ENCODE measurements at places on chromosomes 5 and 9. TPM values are rescaled to one million over a fixed set of nuclear protein-coding genes. Genes with fewer than 3 reads are reported as not detected.

- peak; percentile 49 for DNase-seq
These were observed 37.6 kb downstream of the ROPN1L start for GRCh38 chr5:10479154-10479721.

The PCDHGB4 gene
- total RNA-seq: 10.4 TPM

The HRCT1 gene
- 2.3 TPM for total RNA-seq

DNA sequence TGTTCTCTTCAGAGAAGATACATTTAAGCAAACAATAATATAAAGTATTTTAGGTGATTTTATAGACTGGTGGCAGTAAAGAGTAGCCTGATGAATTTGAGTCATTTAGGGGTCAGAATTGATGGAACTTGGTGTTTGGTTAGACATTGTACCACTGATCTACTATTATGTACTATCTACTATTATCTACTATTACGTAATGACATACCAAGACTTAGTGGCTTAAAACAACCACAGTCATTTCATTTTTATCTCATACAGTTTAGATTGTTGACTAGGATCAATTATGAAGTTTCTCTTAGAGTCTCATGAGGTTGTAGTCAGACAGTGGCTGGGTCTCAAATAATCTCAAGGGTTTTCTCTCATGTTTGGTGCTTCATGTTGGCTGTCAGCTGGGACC, 54.0 kb downstream of the PPIP5K2 start:
- no peak for DNase-seq

- DNase-seq: no peak
These were observed 62.1 kb downstream of the ZSWIM6 start for GRCh38 chr5:61394078-61394704.

DNA sequence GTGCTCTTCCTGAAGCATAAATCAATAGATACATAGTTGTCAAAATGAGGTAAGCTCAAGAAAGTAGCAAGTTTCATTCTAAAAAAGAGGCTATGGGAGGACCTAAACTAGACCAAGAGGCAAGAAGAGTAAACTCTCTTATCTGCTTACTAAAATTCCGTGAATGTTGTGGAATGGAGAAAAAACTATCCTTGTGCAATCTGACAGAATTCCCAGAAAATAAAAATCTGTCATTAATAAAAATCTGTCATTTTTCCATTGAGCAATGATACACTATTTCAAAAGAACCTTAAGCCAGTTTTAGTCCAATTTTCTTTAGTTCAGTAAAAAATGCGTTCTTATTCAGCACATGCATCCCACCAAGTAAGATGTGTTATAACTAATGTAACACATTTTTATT, 15.9 kb upstream of the FANCC start:
- DNase-seq: no peak

GRCh38 chr9:125887172-125887571, 140.0 kb downstream of the PBX3 start:
- no peak for DNase-seq

GRCh38 chr5:139925650-139926640, 117.2 kb downstream of the NRG2 start:
- no peak for DNase-seq

- DNase-seq: peak; percentile 17
These were observed 17.1 kb upstream of the FBXL17 start for GRCh38 chr5:108398964-108399363.

The LECT2 gene
- total RNA-seq: not detected

GRCh38 chr5:53871050-53871449, 310.6 kb downstream of the NDUFS4 start:
- no peak for DNase-seq

The OTP gene
- total RNA-seq: not detected

The KIAA1958 gene
- total RNA-seq: 11.2 TPM

GRCh38 chr5:179599973-179600372, 23.5 kb downstream of the HNRNPH1 start:
- no peak for DNase-seq

- no peak for DNase-seq
These were observed 25.6 kb upstream of the ACTBL2 start for GRCh38 chr5:57508211-57508610.

GRCh38 chr5:16453609-16454008, 12.0 kb downstream of the ZNF622 start:
- DNase-seq: no peak

DNA sequence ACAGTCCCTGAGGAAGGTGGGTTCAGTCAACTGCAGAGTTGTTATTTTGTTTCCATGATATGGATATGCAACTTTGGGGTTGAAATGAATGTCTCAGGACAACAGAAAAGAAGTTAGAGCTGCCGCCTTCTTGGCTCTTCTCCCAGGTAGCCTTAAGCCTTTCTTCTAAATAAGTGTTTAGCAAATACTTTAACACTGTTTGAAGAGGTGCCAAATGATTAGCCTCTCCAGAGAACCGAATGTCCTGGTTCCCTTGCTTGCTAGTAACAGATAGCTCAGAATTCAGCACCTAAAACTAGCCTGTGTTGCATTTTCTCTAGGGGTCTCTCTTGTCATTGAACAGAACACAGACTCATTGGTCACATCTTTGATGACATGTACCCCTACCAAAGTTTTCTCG, 127.7 kb upstream of the PIK3R1 start:
- DNase-seq: peak; percentile 1

The GZMA gene
- not detected for total RNA-seq

GRCh38 chr9:33381231-33381791, 21.1 kb downstream of the AQP7 start:
- DNase-seq: peak; percentile 48

GRCh38 chr9:135186248-135187164, 99.0 kb downstream of the OLFM1 start:
- DNase-seq: no peak

The DCAF12 gene
- 31.5 TPM for total RNA-seq

- DNase-seq: no peak
These were observed 358.3 kb downstream of the SEMA5A start for GRCh38 chr5:9187614-9188013.

The ANKRD18A gene
- total RNA-seq: 10.5 TPM

The ANKRD33B gene
- 1.1 TPM for total RNA-seq

DNA sequence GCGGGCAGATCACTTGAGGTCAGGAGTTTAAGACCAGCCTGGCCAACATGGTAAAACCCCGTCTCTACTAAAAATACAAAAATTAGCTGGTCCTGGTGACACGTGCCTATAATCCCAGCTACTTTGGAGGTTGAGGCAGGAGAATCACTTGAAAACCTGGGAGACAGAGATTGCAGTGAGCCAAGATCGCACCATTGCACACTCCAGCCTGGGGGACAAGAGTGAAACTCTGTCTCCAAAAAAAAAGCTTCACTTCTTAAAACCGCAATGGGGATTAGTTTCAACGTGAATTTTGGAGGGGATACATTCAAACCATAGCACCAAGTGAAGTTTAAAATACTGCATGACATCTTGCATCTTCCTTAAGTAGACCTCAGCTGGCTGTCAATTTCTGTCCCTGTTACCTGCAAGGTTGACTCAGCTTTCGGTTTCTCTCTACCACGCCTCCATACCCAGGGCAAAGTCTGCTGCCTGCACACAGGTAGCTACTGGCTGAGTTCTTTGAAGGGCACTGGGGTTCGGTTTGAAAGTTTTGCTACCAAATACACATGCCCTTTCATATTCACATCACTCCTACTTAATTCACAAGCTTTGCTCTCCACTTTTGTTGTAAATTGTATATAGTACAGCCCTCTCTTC, 69.3 kb downstream of the KIAA1958 start:
- DNase-seq: no peak

The LCN15 gene
- not detected for total RNA-seq

DNA sequence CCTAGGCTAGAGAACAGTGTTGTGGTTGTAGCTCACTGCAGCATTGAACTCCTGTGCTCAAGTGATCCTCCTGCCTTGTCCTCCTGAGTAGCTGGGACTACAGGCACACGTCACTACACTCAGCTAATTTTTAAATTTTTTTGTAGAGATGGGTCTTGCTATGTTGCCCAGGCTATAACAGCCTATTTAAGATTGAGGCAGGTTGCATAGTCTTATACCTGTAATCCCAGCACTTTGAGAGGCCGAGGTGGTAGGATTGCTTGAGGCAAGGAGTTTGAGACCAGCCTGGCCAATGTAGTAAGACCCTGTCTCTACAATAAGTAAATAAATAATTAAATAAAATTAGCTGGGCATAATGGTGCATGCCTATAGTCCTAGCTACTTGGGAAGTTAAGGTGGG, 79.9 kb downstream of the VPS13A start:
- DNase-seq: no peak

All from thyroid gland (tissue), 4 donors.